NCI-H2107 (cell line): ENCODE measurements at places on chromosomes 3 and 15.
A peak's percentile ranks its signal among the peaks of the same experiment; 100 is the strongest.

DNA sequence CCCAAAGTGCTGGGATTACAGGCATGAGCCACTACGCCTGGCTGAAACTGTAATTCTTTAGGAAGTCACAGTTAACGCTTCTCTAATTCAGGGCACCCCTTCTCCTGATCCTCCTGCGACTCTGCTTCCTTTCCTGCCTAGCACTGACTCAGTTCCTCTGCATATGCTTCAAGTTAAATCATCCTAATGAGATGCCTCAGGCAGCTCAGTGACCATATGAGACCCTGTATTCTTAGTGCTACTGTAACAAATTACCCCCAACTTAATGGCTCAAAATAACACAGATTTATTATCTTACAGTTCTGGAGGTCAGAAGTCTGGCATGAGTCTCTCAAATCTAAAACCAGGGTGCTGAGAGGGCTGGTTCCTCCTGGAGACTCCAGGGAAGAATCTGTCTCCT lies 271.8 kb upstream of the LYSMD4 start:
- DNase-seq = no peak

DNA sequence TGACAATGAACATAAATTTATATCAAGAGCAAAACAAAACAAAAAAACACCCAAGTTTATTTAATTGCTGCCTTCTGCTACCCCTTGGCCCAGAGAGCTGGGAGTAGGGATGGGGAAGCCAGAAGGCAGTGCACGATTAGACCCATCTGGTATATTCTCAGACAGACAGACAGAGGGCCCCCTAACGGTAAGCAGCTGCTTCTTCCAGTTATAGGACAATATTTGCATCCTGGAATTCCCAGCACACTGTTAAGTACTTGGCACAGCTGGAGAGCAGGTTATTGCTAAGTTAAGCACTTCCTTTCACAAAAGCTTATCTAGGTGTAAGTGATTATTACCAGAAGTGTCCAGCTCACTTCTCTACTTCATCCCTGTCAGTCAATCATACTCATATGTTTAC lies 39.3 kb downstream of the C2CD4B start:
- peak; percentile 15 for DNase-seq

DNA sequence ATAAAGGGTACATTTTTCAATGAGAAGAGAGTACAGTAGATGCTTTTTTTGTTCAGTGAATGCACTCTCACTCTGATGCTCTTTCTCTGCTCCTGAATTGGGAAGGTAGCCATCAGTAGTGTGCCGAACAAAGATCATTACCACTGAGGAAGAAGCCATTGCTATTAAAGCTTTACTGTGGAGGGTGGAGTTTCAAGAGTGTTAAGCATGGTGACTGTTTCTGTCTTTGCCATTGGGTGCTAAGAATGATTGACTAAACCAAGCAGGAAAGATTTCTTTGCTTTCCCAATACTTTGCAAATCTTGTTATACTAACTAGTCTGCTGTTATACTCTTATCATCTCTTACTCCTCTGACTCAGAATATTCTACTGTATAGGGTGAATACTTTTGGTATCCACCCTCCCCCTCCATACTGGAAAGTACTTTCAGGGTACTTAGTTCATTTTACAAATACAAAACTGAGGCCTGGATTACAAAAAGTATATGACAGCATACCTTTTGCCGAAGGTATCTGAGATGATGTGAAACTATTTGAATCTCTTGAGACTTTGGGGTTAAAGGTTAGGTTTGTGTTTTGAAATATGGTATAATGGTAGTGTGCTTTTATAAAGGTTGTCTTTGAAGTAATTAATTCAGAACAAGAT lies 1.7 kb downstream of the RAB11A start:
- DNase-seq = no peak

- no peak for DNase-seq
Measured at GRCh38 chr15:65305150-65305758, 777 bp downstream of the RNU5B-1 start.

GRCh38 chr3:76582632-76583378 lies 457.1 kb upstream of the ROBO2 start:
- no peak for DNase-seq

DNA sequence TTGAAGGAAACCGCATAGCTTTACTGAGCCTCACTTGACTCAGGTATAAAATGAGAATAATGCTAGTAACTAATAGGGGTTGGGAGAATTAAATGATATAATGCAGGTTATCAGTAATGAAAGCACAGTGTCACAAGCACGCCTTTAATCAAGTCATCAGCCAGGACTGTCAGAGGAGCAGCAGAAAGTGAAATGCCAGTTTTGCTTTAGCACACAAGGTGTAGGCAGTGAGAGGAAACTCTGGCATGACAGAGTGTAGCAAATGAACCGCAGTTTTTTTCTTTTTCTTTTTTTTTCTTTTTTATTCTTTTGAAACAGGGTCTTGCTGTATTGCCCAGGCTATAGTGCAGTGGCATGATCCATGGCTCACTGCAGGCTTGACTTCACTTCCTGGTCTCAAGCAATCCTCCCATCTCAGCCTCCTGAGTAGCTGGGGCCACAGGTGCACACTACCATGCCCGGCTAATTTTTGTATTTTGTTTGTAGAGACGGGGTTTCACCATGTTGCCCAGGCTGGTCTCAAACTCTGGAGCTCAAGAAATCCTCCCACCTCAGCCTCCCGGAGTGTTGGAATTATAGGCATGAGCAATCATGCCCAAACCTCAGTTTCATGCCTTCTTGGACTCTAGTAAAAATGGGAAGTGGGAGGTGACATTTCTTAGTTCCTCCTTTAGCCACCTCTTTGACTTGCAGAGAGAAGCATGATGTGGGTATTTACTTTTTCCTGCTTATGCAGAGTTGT lies 9.7 kb upstream of the SCAANT1 start:
- no peak for DNase-seq

- DNase-seq = no peak
Measured at GRCh38 chr3:123508178-123508577, 59.3 kb upstream of the ADCY5 start.

- no peak for DNase-seq
Measured at GRCh38 chr15:80619680-80620079, 75.4 kb upstream of the ABHD17C start.

GRCh38 chr3:195036974-195037373 lies 234.0 kb downstream of the XXYLT1 start:
- no peak for DNase-seq

- DNase-seq = no peak
Measured at GRCh38 chr3:11610044-11610671, 33.6 kb downstream of the VGLL4 start.

DNA sequence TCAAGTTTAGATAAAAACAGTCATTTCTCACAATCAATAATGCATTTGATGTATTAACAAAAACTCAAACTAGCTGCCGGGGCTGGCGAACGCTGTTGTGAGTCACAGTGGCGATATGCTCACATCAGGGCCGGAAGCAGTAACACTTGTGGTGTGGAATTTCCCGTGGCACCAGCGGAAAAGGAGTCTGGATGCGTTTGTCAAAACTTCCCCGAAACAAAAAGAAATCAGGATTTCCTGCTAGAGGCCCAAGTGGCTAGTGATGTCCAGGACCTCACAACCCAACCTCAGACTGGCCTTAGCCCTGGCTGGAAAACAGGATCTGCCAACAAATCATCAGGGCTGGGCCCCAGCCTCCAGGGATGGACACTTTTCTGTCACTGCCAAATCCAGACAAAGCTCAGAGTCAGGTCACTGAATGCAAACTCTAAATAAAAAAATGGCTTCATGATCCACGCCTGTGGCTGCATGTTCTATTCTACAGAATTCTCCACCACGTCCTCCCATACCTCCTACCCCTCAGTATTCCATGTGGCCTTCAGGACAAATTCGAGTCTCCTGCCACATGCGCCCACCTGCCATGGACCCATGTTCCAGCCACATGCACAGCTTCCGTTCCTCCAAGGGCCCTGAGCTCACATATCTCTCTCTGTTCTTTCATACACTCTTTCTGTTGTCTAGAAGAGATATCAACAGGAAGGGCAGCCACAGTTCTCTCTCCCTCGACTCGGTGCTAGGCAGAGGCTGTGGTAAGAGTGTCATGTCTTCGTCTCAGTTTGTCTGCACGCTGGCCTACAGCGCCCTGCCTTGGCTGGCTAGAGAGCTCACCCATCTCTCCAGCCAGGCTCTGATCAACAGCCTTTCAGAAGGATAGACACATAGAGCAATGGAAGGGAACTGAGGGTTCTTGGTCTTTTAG lies 35.4 kb downstream of the EHD4 start:
- no peak for DNase-seq

DNA sequence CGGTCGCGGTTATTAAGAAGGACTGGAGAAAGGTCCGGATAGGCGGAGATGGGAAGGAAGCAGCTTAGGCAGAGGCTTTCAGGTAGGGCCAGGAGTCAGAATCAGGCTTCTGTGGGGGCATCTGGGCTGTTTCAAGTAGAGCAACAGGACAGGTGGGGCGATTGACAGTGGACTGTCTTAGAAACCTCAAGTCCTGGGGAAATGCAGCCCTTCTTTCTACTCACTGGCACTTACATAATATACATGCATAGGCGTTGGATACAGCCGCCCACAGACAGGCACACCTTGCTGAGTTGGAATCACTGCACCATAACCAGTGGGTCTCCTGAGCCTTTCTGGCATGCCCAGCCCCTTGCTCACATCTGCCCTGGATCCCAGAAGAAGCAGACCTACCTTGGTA lies 730 bp downstream of the MYD88 start:
- no peak for DNase-seq

GRCh38 chr15:44719293-44719999 lies 8.1 kb downstream of the B2M start:
- DNase-seq = no peak

GRCh38 chr15:29451201-29451781 lies 181.7 kb upstream of the NSMCE3 start:
- no peak for DNase-seq

DNA sequence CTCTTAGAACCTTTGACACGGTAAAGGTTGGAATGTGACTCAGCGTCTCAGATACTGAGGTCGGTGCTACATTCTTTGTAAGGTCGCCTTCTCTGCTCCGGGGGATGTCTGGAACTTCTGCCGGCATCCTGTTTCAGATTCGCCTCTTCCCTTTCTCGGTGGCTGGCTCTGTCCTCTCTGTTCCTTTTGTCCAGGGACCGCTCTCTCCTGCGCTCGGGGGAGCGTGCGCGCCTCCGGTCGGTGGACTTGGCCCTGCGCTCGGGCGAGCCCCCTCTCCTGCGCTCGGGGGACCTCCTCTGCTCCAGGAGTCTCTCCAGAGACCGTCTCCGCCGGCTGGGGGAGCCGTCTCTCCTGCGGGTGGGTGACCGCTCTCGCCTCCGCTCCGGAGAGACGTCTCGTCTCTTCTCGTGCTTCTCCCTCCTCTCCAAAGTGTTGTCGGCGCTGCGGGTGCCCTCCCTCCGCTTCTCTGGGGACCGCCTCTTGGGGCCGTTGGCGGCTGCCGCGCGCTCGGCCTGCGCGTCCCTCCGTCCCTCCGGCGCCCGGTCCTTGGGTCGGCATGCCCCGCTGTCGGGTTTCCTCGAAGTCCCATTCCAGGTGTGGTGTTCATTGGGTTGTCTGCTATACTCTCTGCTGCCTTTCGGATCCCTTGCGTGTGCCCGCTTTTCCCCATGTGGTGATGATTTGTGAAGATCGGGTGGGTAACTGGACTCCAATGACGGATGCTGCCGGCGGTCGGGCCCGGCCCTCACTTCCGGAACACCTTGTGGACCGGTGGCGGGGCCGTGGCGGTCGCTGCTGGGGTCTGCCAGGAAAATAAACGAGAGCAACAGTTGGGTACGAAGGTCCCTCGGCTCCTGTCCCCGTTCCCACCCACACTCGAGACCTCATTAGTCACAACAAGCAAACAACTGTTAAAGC lies 668.8 kb upstream of the ADAMTS9 start:
- no peak for DNase-seq

DNA sequence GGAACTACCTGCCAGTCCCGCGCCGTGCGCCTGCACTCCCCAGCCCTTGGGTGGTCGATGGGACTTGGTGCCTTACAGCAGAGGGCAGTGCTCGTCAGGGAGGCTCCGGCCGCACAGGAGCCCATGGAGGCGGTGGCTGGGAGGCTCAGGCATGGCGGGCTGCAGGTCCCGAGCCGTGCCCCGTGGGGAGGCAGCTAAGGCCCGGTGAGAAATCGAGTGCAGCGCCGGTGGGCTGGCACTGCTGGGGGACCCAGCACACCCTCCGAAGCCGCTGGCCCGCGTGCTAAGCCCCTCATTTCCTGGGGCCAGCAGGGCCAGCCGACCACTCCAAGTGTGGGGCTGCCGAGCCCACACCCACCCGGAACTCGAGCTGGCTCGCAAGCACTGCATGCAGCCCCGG lies 580.2 kb downstream of the ZIC1 start:
- DNase-seq = no peak

DNA sequence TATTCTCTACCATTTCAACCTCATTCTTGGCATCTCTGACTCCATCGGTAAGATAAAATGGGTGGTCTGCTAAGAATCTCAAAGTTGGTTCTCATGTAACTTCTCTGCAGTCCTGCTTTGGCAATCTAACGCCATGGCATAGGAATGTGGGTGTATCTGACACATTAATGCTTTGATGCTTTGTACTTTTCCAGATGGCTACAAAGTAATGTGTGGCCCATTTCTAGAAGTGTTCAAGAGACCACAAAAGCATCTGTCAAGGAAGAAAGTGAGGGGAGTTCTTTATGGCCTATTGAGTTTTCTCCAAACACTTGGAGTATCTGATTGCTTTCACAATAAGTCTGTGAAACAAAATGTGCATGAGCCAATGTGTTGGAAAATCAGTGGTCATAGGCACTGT lies 339.9 kb upstream of the TGFBR2 start:
- no peak for DNase-seq

DNA sequence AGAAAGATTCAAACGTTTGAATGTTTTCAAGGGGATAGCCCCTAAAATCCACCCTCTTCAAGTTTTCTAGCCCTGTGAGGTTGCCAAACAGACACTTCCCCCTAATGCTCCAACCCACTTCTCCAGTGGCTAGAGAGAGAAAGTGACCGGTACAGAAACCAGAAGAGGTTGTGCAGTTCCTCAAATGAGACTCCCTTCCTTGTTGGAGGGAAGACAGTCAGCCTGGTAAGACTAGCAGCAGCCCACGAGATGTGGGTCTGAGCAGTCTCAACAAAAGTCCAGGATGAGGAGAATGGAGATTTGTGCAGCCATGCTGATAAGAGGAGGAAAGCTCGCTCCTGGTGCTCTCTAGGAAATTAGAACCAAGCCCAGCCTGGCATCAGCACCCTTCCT lies 222.8 kb upstream of the TPRG1 start:
- DNase-seq = no peak

DNA sequence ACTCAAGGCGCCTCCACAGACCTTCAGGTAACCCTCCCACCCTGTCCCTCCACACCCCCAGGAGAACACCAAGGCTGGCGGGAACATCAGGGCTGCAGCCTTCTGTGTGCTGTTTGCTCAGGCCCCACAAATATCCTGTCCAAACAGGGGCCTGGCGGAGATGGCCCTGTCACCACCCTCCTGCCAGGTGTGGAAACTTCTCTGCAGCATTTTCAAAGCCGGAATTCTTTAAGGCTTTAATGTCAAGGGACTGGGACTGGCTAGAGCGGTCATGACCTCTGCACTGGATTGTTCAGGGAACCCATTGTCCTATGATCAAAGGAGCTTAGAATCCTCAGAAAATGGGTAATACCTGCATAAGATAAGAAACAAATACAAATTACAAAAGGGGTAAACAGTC lies 46.6 kb downstream of the FBLN2 start:
- no peak for DNase-seq

- DNase-seq = peak; percentile 66
Measured at GRCh38 chr3:88149101-88149508, 654 bp upstream of the C3orf38 start.

GRCh38 chr3:177960014-177960413 lies 576.2 kb upstream of the KCNMB2 start:
- no peak for DNase-seq
